Sigmoid colon (tissue), 7 donors: ENCODE measurements at places on chromosomes 5 and 9. TPM values are rescaled to one million over a fixed set of nuclear protein-coding genes. Genes with fewer than 3 reads are reported as not detected.
A peak's percentile ranks its signal among the peaks of the same experiment; 100 is the strongest.

Gene TMCO6
- total RNA-seq: 38.5 TPM

Gene F2RL1
- 0.27 TPM for total RNA-seq

Gene ST8SIA4
- total RNA-seq: 3.2 TPM

Gene GPR150
- total RNA-seq: 0.14 TPM

Gene C7
- total RNA-seq: 651 TPM

Gene MEF2C
- 33.2 TPM for total RNA-seq

Gene JADE2
- total RNA-seq: 38.5 TPM

Gene INSL6
- not detected for total RNA-seq

Gene LCN1
- not detected for total RNA-seq

Gene SLC25A2
- not detected for total RNA-seq

Gene TAS2R1
- total RNA-seq: not detected

Gene SPATA6L
- total RNA-seq: 2.0 TPM

DNA sequence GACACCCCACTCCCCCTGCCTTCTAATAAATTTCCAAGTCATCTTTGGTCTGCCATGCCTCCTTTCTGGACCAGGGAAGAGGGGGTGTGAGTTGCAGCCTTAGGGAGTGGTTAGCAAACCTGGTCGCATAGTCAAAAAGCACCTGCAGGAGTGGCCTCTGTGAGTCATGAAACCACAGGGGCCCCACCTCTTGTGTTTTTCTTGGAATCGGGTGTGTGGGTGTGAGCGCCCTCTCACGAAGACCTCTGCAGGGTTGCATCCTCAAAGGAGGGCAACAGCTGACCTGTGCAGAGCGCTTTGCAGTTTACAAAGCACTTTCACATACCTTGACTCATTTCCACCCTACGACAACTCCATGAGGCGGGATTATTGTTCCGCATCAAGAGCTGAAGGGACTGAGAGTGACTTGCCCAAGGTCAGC, 36.8 kb upstream of the TEX48 start:
- no peaks in the 10 kb centered on the region for H3K4me1 ChIP-seq
- no peaks in the 10 kb centered on the region for H3K36me3 ChIP-seq
- no peak for DNase-seq
- no peak overlapping the region for H3K4me3 ChIP-seq

- no peaks in the 10 kb centered on the region for H3K36me3 ChIP-seq
- H3K4me1 ChIP-seq: no peaks in the 10 kb centered on the region
- no peak overlapping the region for H3K27ac ChIP-seq
- no peak overlapping the region for H3K4me3 ChIP-seq
- no peaks in the 10 kb centered on the region for H3K27me3 ChIP-seq
Observed at GRCh38 chr9:132728071-132728470, 57.8 kb downstream of the GTF3C4 start.

DNA sequence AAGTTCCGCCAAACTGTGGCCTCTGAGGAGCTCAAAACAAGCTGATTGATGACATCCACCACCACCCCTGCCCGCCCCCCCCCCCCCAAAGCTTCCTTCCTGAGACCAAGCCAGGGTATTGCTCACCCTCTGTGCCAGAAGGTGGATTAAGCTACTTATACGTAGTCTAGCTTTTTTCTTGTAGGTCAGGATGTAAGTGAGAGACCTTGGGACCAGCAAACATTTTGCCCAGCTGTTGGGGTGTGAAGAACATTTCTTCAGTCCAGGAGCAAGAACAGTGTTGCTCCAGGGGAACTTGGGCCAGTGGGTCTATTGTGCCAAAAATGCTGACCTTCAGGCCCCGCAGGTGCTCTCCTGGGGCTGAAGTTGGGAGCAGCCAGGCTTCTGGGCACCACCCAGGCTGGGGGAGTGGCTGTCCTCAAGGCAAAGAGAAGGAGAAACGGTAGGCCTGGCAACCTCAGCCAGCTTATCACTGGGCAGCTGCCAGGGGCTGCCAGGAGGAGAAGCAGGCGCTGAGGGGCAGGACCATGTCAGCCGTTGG, 18.0 kb downstream of the NEURL1B start:
- no peaks in the 10 kb centered on the region for H3K36me3 ChIP-seq
- no peaks in the 10 kb centered on the region for H3K27me3 ChIP-seq
- DNase-seq: peak; percentile 88
- H3K4me1 ChIP-seq: peaks cover 93% of the 10 kb centered on the region
- no peak overlapping the region for H3K4me3 ChIP-seq

- no peaks in the 10 kb centered on the region for H3K27me3 ChIP-seq
- no peaks in the 10 kb centered on the region for H3K36me3 ChIP-seq
- no peak overlapping the region for H3K4me3 ChIP-seq
- peaks cover 58% of the 10 kb centered on the region for H3K4me1 ChIP-seq
- H3K27ac ChIP-seq: peak overlapping the region; percentile 99
Observed at GRCh38 chr9:128550770-128551656, 1.4 kb upstream of the SPTAN1 start.

DNA sequence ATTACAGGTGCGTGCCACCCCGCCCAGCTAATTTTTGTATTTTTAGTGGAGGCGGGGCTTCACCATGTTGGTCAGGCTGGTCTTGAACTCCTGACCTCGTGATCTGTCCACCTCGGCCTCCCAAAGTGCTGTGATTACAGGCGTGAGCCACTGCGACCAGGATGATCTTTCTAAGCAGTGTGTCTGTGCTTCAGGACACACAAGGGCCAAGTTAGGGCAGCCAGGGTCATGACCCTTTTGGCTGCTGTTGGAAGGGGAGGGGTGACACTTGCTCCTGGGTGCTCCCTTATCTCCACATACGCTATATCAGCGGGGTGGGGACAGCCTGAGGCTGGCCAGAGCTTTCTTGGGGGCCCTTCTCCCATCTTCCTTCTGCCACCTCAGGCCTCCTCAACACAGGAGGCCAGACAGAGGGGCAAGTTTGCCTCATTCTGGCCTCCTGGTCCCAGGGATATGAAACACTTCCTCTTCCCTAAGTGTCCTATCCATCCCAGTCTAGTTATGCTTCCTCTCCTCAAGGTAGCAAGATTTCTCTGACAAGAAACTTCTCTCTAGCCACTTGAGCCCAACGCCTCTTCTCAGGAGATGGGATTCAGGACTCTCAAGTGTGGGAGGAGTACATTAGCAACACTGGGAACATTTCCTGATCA, 1.9 kb upstream of the ZNF79 start:
- no peak for DNase-seq
- H3K27ac ChIP-seq: peak overlapping the region; percentile 91

- no peak overlapping the region for H3K27ac ChIP-seq
- DNase-seq: peak; percentile 13
- H3K4me1 ChIP-seq: no peaks in the 10 kb centered on the region
Observed at GRCh38 chr5:160333721-160334120, 21.4 kb upstream of the CCNJL start.

- H3K36me3 ChIP-seq: no peaks in the 10 kb centered on the region
- H3K4me1 ChIP-seq: no peaks in the 10 kb centered on the region
- H3K4me3 ChIP-seq: no peak overlapping the region
- no peak overlapping the region for H3K27ac ChIP-seq
Observed at GRCh38 chr5:90506221-90506620, 23.2 kb downstream of the LYSMD3 start.

- no peaks in the 10 kb centered on the region for H3K4me1 ChIP-seq
- H3K4me3 ChIP-seq: no peak overlapping the region
- no peaks in the 10 kb centered on the region for H3K36me3 ChIP-seq
- DNase-seq: no peak
- H3K27ac ChIP-seq: no peak overlapping the region
- no peaks in the 10 kb centered on the region for H3K27me3 ChIP-seq
Observed at GRCh38 chr9:78898234-78898633, 601.3 kb downstream of the PSAT1 start.

DNA sequence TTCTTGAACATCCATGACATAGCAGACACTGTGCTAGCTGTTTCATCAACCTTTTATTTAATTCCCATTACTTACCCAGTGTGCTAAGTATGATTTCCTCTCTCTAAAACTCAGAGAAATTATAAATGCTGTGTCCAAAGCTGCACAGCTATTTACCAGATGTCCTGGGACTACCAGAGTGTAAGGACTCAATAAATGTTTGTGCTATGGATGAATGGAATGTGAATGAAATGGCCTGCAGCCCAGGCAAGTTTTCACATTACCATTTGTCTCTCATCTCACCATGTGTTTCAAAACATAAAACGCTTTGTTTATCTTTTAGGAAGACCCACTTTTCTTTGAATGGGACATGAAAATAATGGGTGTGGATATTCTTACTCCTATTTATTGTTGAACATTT, 96.2 kb downstream of the ARHGEF28 start:
- H3K27me3 ChIP-seq: no peaks in the 10 kb centered on the region
- H3K4me3 ChIP-seq: no peak overlapping the region
- H3K27ac ChIP-seq: no peak overlapping the region
- DNase-seq: no peak
- H3K4me1 ChIP-seq: peaks cover 10% of the 10 kb centered on the region

GRCh38 chr5:168054091-168054490, 237.4 kb upstream of the WWC1 start:
- no peak for DNase-seq
- H3K27ac ChIP-seq: no peak overlapping the region
- H3K27me3 ChIP-seq: no peaks in the 10 kb centered on the region
- no peak overlapping the region for H3K4me3 ChIP-seq
- no peaks in the 10 kb centered on the region for H3K36me3 ChIP-seq

GRCh38 chr5:129372025-129372424, 88.1 kb upstream of the ADAMTS19 start:
- H3K4me1 ChIP-seq: no peaks in the 10 kb centered on the region
- no peak overlapping the region for H3K4me3 ChIP-seq
- H3K27ac ChIP-seq: no peak overlapping the region

GRCh38 chr5:132363431-132364112, 5.9 kb upstream of the SLC22A5 start:
- H3K4me3 ChIP-seq: no peak overlapping the region
- H3K4me1 ChIP-seq: peaks cover 27% of the 10 kb centered on the region
- no peaks in the 10 kb centered on the region for H3K27me3 ChIP-seq
- H3K36me3 ChIP-seq: no peaks in the 10 kb centered on the region

DNA sequence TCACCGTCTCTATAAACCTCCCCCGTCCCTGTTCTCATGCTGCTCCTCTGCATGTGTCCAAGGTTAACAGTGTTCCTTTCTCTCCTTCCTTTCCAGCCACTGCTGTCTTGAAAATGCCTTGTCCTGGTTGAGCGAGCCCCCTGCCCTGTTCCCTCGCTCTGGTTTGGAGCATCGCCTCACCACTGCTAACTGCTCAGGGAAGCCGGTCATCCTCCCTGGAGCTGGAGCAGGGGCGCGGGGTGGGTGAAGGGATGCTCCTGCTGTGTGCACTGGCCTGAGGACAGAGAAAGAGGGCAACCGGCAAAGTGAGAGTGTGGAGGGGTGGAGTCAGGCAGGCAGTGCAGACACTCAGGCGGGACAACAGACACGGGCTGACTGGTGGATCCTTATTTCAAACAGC, 19.4 kb downstream of the UBE2QL1 start:
- no peaks in the 10 kb centered on the region for H3K36me3 ChIP-seq
- peaks cover 19% of the 10 kb centered on the region for H3K4me1 ChIP-seq
- no peaks in the 10 kb centered on the region for H3K27me3 ChIP-seq

DNA sequence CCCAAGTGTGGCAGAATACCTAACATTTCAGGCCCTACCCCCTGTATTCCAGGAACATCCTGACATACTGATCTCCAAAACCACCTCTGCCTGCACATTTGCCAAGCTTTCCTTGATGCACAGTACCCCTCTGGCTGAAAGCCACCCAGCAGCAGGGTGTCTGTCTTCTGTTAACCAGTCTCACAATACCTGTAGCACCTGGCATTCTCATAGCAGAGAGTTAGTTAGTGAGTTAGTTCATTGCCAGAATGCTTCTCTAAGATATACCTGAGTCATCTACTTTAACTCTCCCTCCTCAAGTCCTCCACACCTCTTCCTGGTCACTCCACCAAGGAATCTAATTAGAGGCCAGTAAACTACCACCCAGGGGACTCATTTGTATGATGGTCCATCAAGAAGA, 46.1 kb upstream of the IL7R start:
- no peaks in the 10 kb centered on the region for H3K27me3 ChIP-seq
- no peaks in the 10 kb centered on the region for H3K4me1 ChIP-seq
- DNase-seq: no peak
- no peak overlapping the region for H3K27ac ChIP-seq
- H3K36me3 ChIP-seq: no peaks in the 10 kb centered on the region

GRCh38 chr5:149256451-149256850, 15.2 kb upstream of the AFAP1L1 start:
- H3K4me1 ChIP-seq: no peaks in the 10 kb centered on the region
- no peak overlapping the region for H3K4me3 ChIP-seq
- no peaks in the 10 kb centered on the region for H3K27me3 ChIP-seq

DNA sequence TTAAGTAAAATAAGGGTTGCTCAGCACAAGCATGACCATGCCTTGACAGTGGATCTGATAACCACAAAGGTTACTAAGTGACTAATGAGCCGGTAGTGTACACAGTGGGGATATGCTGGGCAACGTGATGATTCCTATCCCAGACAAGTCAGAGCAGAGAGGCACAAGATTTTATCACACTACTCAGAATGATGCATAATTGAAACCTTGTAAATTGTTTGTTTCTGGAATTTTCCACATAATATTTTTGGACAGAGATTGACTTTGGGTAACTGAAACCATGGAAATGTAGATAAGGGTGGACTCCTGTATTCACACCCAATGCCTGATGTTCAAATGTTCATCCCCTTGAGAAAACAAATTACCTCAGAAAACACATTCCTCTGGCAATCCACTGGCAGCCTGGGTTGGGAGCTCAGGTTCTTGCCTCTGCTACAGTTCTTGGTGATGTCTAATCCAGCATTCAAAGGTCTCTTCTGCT, 16.2 kb upstream of the ERAP1 start:
- no peaks in the 10 kb centered on the region for H3K36me3 ChIP-seq
- no peaks in the 10 kb centered on the region for H3K4me1 ChIP-seq
- no peaks in the 10 kb centered on the region for H3K27me3 ChIP-seq

DNA sequence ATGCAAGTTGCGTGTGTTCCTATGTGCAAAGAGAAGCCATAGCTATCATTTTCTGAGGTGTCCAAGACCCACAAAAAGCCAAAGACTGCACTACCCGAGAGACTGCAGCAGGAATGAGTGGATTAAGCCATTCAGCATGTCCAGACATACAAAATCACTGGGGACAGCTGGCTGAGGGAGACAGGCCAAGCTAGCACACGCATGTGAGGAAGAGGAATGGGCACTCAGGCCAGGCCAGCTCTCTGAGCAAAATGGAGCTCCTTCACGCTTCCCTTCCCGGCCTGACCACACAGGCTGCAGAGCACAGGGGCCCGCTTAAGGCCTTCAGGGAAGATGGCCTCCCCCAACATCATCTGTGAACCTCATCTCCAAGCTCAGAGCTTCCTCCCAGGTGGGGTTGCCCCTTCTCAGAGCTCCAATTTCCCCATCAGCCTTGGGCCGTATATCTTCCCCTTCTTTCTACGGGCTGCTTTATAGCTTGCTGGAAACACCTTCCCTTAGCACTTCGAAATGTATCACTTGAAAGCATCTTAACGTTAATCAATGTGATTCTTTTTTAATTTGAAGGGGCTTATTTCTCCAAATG, 8.4 kb downstream of the DCANP1 start:
- no peaks in the 10 kb centered on the region for H3K27me3 ChIP-seq
- no peak for DNase-seq
- no peak overlapping the region for H3K27ac ChIP-seq
- peaks cover 40% of the 10 kb centered on the region for H3K4me1 ChIP-seq
- H3K36me3 ChIP-seq: no peaks in the 10 kb centered on the region
- H3K4me3 ChIP-seq: no peak overlapping the region
